ENCODE measurements at places on chromosomes 11 and 22.

- DNase-seq: no peak
Measured at GRCh38 chr22:35727436-35727835, 9.8 kb downstream of the APOL5 start.

DNA sequence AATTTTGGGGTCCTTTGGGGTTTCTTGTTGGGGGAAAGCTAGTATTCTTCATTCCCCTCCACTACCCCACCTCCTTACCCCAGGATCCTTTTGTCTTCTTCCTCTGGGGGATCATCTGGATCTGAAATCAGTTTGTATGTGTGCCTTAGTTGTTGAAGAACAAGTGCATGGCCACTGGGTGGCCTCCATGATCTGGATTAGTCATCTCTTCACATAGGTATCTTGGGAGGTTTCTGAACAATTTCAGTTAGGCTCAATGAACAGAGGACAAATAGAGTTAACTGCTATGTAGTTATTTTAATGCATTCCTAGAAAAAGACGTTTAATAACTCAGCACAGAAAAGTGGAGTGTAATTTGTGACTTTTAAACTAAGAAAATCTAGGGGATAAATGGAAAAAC lies 7.1 kb upstream of the VWA5A start:
- no peak for DNase-seq

- DNase-seq: peak; percentile 22
Measured at GRCh38 chr11:65429068-65429681, 6.6 kb downstream of the NEAT1 start.

DNA sequence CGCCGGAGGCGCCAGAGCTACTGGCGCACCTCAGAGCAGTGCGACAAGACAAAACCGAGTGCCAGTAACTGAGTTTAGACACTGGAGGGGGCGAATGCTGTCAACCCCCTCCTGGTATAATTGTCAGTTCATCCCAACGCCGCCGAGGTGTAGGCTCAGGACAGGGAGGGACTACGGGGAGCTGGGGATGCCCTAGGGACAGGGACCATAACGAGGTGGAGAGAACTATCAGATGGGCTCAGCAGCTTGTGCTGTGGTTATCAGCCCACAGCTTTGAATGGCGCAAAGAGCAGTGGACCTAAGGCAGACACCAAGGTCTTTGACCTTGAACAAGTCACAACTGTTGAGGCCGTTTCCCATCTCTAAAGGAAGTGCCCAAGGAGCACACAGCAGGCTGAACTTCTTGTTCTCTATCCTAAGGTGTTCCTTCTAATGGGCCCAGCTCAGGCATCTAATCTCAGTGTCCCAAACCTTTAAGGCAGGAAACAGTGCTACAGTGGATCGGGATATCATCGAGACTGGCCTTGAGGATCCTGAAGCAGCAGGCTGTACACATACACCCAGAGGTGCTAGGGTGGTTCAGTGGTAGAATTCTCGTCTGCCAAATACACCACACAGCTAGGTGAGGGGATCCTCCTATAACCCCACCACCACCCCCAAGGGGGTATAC lies 958 bp upstream of the TUT1 start:
- DNase-seq: no peak

DNA sequence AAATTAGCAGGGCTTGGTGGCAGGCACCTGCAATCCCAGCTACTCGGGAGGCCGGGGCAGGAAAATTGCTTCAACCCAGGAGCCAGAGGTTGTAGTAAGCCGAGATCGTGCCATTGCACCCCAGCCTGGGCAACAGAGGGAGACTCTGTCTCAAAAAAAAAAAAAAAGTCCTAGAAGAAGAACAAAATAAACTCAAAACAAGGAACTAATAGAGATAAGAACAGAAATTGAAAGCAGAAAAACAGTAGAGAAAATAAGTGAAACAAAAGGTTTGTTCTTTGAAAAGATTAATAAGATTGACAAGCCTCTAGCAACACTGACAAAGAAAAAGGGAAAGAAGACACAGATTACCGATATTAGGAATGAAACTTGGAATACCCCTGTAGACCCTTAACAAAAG lies 45.1 kb upstream of the CBX7 start:
- no peak for DNase-seq

DNA sequence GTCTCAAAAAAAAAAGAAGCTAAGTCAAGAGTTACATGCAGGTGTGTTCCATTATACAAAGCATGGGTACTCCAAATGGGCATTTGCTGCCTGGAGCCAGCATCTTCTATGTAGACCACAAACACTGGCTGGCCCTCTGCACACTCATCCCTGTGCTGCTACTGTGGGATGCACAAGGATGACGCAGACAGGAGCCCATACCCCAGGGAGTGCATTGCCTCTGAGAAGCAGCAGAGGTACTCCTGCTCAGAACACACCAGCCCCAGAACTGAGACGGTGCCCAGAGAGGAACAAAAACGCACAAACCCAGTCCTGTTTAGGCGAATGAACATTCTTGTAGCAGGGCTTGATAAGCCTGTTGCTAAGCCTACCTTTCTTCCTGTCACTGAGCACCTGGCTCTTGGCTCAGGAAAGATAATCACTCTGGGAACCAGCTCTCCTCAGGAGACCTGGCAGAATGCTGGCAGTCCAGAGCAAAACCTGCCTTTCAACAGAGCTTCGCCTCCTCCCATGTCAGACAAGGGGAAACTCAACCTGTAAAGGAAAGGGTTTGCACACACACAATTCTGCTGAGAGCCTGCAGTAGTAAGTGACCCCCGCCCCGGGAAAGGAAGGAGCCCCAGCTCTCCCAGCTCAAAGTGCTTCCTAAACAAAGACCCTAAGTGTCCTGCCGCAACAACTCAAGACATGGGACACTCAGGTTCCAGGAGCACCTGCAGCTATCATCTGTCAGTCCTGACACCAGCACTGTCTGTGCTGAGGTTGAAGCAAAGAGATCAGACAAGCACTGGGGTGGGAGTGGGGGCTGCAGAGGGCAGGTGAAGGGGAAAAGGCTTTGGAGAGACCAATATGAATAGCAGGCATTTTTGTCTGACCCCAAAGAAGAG lies 145.7 kb downstream of the TENM4 start:
- no peak for DNase-seq

DNA sequence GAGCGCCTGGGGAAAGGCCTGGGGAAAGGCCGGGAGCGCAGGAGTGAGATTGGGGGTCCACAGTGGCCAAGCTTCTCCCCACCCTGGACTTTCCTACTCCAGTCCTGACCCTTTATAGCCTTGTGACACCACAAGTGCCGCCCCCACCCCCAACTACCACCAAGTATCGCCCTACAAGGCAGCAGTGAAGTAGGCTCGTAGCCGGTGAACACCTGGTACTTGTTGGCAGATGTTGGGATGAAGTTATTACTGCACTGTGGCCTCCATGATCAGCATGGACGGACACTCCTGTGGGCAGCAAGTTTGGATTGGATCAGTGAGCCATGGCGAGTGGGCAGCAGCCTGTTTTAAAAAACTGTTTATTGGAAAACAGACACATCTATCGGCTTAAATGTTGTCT lies 45.0 kb downstream of the EIF3F start:
- DNase-seq: no peak

GRCh38 chr11:6433998-6434660 lies 6.7 kb downstream of the HPX start:
- no peak for DNase-seq

GRCh38 chr11:36463781-36464180 lies 46.3 kb downstream of the TRAF6 start:
- DNase-seq: no peak

DNA sequence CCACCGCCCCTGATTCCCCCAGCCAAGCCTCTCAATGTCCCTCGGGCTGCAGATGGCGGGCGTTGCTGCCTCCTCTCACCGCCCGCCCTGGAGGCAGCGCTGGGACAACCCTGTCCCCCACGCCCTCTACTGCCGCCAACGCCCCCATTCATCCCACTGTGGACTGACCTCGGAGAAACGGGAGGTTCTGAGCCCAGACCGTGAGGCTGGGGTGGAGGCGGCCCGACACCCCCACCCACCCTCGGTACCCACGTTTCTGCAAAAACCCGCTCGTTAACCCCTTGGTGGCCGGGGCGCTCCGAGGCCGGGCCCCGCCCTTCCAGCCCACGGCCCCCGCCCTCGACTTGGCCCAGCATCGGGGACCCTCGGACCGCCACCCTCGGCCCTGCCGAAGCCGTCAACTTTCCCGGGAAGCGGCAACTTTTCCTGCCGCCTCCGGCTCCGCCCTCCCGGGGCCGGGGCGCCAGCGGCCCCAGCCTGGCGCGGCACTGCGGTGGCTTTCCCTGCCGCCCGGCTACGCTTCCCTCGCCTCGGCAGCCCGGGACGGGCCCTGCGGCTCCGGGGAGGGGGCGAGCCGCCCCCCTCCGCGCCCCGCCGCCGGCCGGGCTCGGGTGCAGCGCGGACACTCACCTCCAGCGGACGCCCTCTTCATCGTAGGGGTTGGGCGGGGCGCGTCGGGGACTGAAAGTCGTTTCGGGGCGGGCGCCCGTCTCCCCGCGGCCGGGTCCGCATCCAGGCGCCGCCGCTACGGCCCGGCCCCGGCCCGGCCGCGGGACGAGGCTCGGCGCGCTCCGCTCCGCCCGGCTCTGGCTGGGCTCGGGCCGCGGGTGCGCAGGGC lies 458 bp downstream of the RTN4R start:
- DNase-seq: peak; percentile 41

- DNase-seq: no peak
Measured at GRCh38 chr11:95144313-95145235, 54.9 kb downstream of the ENDOD1 start.

GRCh38 chr11:120517390-120517761 lies 5.8 kb downstream of the GRIK4 start:
- DNase-seq: no peak

GRCh38 chr11:35235936-35236666 lies 97.1 kb downstream of the CD44 start:
- peak; percentile 84 for DNase-seq

DNA sequence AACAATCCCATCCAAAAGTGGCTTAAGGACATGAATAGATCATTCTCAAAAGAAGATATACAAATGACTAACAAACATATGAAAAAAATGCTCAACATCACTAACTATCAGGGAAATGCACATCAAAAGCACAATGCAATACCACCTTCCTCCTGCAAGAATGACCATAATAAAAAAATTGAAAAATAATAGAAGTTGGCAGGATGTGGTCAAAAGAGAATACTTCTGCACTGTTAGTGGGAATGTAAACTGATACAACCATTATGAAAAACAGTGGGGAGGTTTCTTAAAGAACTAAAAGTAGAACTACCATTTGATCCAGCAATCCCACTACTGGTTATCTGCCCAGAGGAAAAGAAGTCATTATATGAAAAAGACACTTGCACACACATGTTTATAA lies 77.7 kb upstream of the SC5D start:
- no peak for DNase-seq

Data from CD4-positive, alpha-beta T cell treated with Interleukin-17A for 4 hours (primary cell).